ENCODE measurements at places on chromosomes 5 and 9.

DNA sequence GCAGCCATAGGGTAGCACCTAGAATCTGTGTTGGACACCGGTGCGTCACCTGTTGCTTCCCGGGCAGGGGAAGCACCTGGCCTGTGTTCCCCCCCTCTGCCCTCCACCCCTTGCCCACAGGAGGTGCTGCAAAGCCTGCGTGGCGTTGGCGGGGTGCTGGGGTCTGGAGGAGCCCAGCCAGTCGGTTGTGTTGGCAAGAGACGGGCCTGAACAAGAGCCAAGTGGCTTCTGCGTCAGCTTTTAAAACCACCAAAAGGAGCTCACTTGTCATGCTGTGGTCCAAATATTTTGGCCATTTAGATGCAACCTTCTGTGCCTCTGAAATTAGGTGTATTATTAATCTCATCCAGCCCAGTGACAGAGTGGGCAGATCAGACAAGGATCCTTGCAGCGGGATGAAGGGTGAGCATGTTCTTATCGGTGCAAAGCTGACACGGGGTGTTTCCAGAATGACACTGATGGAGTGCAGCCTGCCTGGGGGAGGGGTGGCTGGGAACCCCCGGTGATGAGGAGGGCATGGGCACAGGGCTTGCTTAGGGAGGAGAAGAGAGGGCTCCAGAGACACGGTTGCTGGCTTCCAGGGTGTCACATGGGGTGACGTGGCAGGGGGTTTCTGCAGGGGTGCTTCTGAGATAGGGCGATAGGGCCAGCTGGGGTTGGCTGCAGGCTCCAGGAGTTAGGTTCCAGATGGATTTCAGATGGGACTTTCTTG, 9.7 kb upstream of the RXRA start:
- peak; percentile 17 for DNase-seq

- no peak for DNase-seq
These were observed 80.0 kb upstream of the C9orf72 start for GRCh38 chr9:27653246-27653645.

- no peak for DNase-seq
These were observed 104.1 kb downstream of the PRDM6 start for GRCh38 chr5:123193176-123193575.

- no peak for DNase-seq
These were observed 414.1 kb upstream of the CLINT1 start for GRCh38 chr5:158273035-158273434.

- DNase-seq = peak; percentile 45
These were observed 12.9 kb upstream of the RHOBTB3 start for GRCh38 chr5:95718203-95718602.

DNA sequence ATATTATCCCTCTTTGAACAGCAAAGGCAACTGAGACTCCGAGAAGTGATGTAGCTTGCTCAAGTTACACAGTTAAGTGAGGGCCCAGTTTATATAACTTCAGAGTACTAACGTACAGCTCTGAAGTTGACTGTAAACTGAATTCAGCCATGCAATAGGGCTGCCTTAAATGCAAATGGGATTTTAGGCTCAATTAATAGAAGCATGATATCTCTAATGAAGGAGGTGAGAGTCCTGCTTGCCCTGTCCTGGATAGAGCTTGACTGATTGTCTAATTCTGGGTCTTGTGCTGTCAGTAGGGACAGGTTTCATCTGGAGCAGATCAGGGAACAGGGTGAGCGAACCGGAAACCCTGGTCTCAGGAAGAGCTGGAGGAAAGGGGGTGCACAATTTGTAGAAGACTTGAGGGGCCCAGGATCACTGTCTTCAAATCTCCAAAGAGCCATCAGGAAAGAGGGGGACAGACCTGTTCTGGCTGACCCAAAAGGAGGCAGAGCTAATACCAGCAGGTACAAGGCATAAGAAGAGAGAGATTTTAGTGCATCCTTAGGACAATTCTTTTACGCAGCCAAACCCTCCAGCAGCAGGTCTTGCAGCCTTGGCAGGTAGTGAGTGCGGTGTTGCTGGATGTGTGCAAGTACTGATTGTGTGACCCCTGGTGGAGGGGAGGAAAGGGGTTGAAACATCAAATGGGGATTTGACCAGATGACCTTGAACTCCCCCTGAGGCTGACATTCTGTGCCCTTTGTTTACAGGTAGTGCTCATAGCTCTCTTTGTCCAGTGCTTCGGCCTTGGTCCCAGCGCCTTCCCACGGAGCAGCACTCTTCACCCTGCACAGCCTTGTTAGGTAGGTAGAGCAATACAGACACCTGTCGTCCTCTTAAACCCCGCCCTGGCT, 13.0 kb downstream of the GSN start:
- DNase-seq = no peak
